ENCODE measurements at places on chromosomes 3 and 15.

- DNase-seq: no peak
Measured at GRCh38 chr15:31834654-31835053, 195.7 kb upstream of the CHRNA7 start.

GRCh38 chr3:133891662-133892378, 3.9 kb downstream of the RAB6B start:
- DNase-seq: no peak

GRCh38 chr3:156321945-156322344, 201.6 kb downstream of the KCNAB1 start:
- DNase-seq: no peak

DNA sequence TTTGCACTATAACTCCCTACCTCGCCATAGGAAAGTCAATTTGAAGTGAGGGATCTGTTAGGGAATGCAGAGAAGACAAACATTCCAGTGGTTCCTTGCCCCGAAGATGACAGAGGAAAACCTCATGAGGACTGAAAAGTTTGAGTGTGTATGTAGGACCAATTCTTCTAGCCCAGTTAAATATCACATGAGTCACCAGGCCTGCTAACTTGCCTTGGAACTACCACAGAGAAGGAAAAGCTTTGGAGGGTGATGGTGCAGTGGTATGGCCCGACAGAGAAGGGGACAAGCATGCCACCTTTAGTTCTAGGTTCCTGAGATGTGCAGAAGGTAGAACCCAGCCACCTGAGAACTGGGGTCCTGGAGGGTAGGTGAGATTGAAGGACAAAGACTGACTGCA, 2.6 kb upstream of the UPK1B start:
- no peak for DNase-seq

GRCh38 chr15:41603941-41604911, 45.2 kb downstream of the TYRO3 start:
- DNase-seq: peak; percentile 83

DNA sequence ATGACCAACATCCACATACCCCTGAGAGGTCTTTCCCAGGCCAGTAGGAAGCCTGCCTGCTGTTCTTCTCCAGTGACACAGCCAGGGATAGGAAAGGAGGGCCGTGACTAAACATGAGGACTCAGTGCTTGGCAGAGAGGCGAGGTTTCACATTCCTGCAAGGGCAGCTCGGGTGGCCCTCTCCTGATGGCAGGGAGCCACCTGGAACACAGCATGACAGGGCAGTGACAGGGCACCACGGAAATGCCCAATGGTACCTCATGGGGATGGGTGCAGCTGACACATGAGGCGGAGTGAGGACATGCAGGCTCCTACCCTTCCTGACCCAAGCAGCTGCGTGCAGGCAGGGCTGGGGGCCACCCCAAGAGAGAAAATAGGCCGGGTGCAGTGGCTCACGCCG, 7.4 kb upstream of the TGM5 start:
- no peak for DNase-seq

DNA sequence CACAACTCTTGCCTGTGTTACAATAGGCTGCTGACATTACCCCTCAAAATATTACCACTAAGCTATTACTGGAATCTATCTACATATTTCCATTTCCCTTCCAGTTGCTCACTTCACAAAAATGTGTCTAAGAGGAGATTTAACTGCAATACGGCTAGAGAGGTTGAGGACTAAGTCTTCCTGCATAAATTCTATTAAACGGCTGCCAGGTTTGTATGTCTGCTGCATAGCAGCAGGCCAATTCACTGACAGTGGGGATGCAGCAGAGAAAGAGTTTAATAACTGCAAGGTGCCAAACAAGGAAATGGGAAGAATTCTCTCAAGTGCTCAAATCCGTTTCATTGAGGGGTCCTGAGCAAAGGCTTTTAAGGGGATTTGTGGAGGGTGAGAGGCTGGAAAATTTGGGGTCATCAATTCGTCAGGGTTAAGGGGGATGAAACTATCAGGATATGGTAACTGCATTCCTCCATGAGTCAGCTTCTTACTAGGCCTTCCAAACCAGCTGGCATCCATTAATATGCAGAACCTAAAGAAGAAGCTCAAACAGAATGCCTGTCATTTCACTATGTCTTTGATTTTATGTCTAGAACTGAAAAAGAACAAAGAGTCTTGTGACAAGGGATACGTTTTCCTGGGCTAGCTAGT, 675.6 kb downstream of the TBL1XR1 start:
- DNase-seq: no peak

DNA sequence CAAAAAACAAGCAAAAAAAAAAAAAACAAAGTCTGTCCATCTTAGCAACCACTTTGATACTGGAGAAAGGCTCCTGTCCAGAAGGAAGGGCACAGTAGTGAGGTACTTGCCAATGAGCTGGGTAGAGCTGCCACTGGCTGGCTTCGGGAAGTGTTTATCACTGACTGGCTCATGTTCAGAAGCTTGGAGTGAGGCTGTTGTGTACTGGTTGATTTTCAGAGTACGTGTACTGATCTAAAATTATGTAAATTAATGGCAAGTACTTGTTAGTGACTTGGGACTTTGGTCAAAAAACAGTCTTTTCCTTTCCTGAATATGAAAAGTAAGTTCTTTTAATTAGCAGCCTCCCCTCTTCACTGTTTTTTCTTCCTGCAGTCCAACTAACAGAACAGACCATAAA, 979 bp upstream of the ZNF621 start:
- DNase-seq: no peak

Measured in H9 (cell line).